ENCODE measurements at places on chromosomes 4 and X. TPM values are rescaled to one million over a fixed set of nuclear protein-coding genes. Genes with fewer than 3 reads are reported as not detected.

DNA sequence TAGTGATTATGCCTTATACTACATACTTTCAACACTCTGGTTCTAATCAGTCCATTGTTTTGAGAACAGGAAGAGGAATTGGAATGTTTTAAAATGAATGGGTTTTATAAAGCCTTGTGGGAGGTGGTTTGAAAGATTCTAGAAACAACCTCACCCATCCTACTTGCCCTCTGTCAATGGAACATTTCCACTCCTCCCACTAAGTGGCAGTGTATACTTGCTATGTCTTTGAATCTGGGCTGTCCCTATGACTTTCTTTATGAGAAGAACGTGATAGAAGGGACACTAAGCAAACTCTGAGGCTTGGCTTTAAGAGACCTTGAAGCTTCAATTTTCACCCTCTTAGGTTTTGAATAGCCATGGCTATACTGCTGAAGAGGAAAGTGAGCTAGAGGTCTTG lies 611.2 kb downstream of the PPP4R3C start:
- no peak for DNase-seq

DNA sequence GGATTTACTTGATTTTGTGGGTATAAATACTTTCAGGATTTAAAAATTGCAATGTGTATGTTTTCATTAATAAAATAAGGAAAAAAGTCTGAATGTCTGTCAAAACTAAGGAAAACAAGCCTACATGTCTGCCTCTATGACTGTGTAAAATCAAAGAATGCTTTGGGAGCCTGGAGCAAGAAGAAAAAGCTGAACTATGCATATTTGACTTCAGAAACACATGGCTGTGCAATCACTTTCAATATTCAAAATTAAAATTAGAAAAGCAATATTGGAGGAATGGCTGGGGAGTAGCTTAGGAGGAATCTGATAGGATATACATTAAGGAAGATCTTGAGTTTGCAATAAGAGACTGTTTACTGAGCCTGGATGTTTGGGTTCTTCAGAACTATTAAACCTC lies 147.1 kb downstream of the ADAM29 start:
- no peak for DNase-seq

HEPH gene
- total RNA-seq = 160 TPM

DUSP21 gene
- total RNA-seq = not detected

CTAG2 gene
- not detected for total RNA-seq

Measured in mucosa of descending colon (tissue), 3 donors.